Activated CD4-positive, alpha-beta T cell treated with anti-CD3 and anti-CD28 coated beads, Interleukin-2, amount 10 ng/mL, durations not matched to agents 24 days and 14 days (primary cell): ENCODE measurements at places on chromosomes 6 and 20.
A peak's percentile ranks its signal among the peaks of the same experiment; 100 is the strongest.

DNA sequence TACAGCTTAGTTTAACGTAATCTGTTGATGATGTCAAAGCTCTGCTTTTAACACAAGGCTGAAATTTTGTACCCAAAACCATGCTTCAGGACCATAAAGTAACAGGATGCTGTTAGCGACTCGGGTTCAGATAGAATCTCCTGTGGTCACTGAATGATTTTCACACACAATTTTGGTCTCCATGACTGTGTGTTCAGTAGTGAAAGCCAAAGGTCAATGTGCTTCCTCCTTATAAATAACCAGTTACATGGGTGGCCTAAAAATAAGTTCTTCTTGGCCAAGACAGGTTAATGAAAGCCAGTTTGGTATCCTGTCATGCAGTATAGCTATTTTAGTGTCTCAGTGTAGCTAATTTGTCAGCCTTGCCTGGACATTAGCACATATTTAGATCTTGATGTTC, 19.1 kb upstream of the LOC128125822 start:
- no peaks in the 10 kb centered on the region for H3K36me3 ChIP-seq
- H3K4me1 ChIP-seq = no peaks in the 10 kb centered on the region
- H3K27me3 ChIP-seq = peaks cover 7% of the 10 kb centered on the region
- H3K4me3 ChIP-seq = no peak overlapping the region

GRCh38 chr6:164130151-164130550, 715.6 kb downstream of the QKI start:
- no peaks in the 10 kb centered on the region for H3K27me3 ChIP-seq
- no peaks in the 10 kb centered on the region for H3K4me1 ChIP-seq
- H3K36me3 ChIP-seq = no peaks in the 10 kb centered on the region
- no peak overlapping the region for H3K27ac ChIP-seq

DNA sequence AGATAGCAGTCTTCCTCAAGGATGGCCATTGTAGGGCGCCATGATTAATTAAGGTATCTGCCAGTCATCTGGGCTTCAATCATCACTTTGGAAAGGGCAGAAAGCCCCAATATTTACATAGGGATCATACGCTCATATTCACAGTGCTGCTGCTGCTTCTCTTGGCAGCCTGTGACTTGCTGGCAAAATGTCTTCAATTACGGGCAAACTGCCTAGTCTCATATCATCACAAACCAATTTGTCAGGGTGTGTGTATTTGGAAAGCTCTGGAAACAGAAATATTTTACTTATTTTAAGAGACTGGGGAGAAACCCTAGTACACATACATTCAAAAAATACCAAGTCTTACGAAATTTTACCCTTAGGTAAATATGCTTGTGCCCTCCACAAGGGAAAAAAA, 77.6 kb downstream of the SAMD5 start:
- no peaks in the 10 kb centered on the region for H3K27me3 ChIP-seq
- no peaks in the 10 kb centered on the region for H3K4me1 ChIP-seq
- no peak for DNase-seq
- H3K4me3 ChIP-seq = no peak overlapping the region
- H3K27ac ChIP-seq = no peak overlapping the region

DNA sequence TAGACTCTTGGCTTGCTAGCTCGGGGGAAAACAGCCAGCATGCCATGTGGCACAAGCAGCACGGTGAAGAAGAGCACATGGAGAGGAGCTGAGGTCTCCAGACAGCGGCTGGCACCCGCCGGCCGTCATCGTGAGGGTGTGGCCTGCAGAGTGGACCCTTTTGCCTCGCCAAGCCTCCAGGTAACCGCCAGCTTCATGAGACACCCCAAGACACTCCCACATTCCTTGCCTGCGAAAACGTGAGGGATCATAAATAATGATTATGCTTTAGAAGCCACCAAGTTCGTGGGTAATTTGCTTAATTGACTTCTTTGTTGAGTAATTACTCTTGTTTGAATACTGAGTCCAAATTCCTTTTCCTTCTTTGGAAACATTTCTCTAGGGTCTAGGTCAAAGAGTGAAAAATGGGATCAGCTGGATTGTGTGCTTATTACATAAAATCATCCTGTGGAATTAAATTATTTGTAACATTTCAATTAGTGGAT, 23.2 kb downstream of the FAM50B start:
- no peak overlapping the region for H3K4me3 ChIP-seq
- H3K4me1 ChIP-seq = peaks cover 17% of the 10 kb centered on the region
- H3K36me3 ChIP-seq = no peaks in the 10 kb centered on the region
- no peak overlapping the region for H3K27ac ChIP-seq
- DNase-seq = no peak
- peaks cover 25% of the 10 kb centered on the region for H3K27me3 ChIP-seq

- DNase-seq = no peak
- no peaks in the 10 kb centered on the region for H3K27me3 ChIP-seq
- H3K27ac ChIP-seq = no peak overlapping the region
- no peak overlapping the region for H3K4me3 ChIP-seq
- H3K36me3 ChIP-seq = no peaks in the 10 kb centered on the region
Measured at GRCh38 chr6:48318670-48319069, 207.7 kb upstream of the PTCHD4 start.

DNA sequence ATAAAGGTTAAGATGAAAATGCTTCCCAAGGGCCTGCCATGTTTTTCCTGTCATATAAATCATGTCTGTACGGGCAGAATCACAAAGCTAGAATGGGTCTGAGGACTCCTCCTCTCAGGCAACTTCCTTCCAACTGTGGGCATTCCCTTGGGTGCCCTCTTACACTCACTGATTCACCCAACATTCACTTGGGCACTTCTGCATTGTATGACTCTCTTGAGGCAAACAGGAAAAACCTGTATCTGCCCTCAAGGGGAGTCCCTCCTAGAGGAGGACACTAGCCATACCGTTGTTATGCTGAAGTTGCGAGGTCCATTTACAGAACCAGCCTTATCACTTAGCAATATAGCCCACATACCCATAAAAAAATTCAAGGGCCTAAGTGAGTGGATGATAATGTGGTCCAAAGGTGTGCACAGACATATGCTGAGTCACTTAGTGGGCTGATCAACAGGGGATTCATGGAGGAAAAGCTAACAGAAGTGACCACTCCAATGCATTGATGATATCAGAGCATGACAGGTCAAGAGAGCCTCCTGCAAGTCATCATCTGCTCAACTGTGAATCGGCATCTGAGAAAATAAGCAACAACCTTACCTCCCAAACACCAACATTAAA, 131.1 kb downstream of the ATXN1 start:
- peaks cover 45% of the 10 kb centered on the region for H3K36me3 ChIP-seq
- no peak for DNase-seq

DNA sequence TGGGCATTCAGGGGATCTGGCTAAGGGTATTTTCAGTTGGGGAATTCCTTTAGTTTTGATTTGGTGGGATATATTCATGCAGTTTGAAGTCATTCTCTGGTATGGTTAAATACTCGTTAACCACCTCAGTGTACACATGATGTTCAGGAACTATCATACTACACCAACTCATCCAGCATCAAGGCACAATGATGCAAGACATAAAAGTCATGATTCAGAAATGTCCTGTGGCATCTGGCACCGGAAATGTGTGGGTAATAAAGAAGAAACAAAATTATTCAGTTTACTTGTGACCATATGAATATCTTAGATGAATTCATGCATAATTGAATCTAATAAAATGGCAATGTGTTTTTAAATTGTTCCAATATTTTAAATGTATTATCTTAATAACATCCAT, 129.0 kb upstream of the BMP5 start:
- H3K4me1 ChIP-seq = no peaks in the 10 kb centered on the region
- no peaks in the 10 kb centered on the region for H3K36me3 ChIP-seq
- DNase-seq = no peak
- no peaks in the 10 kb centered on the region for H3K27me3 ChIP-seq
- H3K4me3 ChIP-seq = no peak overlapping the region

- no peaks in the 10 kb centered on the region for H3K36me3 ChIP-seq
- H3K27ac ChIP-seq = no peak overlapping the region
- H3K4me3 ChIP-seq = no peak overlapping the region
- peaks cover 31% of the 10 kb centered on the region for H3K4me1 ChIP-seq
Measured at GRCh38 chr6:143696664-143697000, 18.9 kb downstream of the PHACTR2 start.

DNA sequence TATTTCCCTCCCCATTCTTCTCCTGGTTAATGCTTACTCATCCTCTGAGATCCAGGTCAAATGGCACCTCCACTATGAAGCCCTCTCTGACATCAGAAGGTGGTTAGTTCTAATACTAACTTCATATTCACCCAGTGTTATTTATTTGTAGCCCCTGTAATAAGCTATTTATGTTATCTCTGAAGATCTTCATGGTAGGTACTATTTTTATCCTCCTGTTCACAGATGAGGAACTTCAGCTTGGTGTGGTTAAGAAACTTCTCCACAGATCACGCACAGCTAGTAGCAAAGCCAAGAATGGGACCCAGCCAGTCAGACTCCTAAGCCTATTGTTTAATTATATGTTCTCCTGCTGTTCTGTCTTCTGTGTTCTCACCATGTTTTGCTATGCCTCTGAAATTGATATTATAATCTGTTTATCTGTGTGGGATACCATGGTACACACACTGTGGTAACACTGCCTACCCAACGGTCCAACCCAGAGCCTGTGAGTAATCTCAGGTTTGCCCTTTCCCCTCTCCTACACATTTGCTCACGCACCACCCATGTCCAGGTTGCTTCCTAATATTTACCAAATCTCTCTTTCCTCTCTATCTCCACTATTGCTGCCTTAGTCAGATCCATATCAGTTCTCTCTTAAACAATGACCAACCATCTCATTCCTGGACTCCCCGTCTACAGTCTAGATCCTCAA, 98.4 kb downstream of the IPCEF1 start:
- peaks cover 11% of the 10 kb centered on the region for H3K36me3 ChIP-seq
- H3K4me3 ChIP-seq = no peak overlapping the region
- peaks cover 19% of the 10 kb centered on the region for H3K27me3 ChIP-seq
- DNase-seq = no peak
- no peak overlapping the region for H3K27ac ChIP-seq
- H3K4me1 ChIP-seq = peaks cover 19% of the 10 kb centered on the region

DNA sequence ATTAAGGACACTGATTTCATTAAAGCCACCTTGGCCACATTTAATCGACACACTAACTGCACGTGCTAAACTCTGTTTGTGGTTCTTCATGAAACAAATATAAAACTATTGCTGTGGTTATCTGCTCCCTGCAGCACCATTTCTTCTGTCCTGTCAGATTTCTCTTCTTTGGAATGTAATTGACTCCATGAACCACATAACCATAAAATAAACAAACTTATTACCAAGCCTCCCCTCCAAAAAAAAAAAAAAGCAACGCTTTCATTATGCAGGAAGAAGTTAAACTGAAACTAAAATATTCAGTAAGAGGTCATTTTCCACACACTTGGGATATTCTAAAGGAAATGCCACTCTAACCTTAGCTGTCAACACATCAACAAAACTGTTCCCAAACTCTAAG, 319.1 kb upstream of the NT5E start:
- H3K36me3 ChIP-seq = no peaks in the 10 kb centered on the region
- no peak overlapping the region for H3K4me3 ChIP-seq
- no peak overlapping the region for H3K27ac ChIP-seq
- H3K4me1 ChIP-seq = no peaks in the 10 kb centered on the region
- no peak for DNase-seq

DNA sequence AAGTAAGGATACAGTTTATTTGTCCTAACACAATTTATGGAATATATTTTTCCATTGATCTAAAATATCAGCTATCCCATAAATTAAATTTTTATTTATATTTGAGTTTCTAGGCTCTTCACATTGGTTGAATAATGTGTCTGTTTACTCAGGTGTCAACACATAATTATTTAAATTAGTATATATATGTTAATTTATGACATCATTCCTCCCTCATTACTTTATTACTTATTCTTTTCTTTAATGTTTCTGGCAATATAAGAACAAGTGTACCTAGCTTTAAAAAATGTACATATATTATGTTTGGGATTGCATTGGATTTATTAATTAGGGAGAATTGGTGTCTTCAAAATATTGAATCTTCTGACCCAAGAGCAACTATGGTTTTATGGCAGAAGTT, 31.2 kb upstream of the TCF21 start:
- no peak for DNase-seq
- H3K27me3 ChIP-seq = peaks cover 44% of the 10 kb centered on the region
- no peak overlapping the region for H3K4me3 ChIP-seq
- H3K27ac ChIP-seq = no peak overlapping the region

DNA sequence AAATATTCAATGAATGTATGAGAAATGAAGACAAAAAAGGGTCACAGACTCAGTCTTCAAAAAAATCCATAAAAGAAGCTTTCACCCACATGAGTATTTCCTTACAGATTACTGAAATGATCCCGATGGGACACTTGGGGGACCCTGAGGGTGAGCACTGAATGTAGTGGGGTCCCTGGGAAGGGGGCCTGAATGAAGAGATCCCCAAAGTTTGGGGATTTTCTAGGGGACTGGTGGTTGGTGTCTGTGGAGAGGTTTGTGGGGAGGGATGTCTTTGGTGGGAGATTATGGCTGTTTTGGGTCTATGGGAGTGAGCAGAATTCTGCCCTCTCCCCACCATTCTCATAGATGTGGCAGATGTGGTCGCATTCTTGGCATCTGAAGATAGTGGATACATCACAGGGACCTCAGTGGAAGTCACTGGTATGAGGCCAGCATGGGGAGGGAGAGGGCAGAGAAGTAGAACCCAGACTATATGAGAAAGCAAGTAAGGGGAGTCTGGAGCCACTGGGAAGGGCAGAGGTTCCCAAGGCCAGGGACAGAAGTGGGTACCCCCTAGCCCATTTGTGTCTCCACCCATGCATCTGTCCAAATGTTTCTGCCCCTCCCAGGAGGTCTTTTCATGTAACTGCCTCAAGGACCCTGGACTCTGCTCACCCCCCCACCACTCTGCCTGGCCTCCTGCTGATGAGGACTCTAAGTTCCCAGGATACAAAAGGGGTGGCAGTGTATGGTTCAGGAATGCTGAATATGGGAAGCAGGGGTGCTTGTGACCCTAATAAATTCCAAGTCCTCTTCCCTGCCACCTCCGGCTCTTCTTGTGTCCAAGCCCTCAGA, 1.8 kb downstream of the HSD17B8 start:
- no peak for DNase-seq
- peak overlapping the region; percentile 100 for H3K4me3 ChIP-seq
- H3K27ac ChIP-seq = peak overlapping the region; percentile 97
- peaks cover 58% of the 10 kb centered on the region for H3K4me1 ChIP-seq
- no peaks in the 10 kb centered on the region for H3K27me3 ChIP-seq

DNA sequence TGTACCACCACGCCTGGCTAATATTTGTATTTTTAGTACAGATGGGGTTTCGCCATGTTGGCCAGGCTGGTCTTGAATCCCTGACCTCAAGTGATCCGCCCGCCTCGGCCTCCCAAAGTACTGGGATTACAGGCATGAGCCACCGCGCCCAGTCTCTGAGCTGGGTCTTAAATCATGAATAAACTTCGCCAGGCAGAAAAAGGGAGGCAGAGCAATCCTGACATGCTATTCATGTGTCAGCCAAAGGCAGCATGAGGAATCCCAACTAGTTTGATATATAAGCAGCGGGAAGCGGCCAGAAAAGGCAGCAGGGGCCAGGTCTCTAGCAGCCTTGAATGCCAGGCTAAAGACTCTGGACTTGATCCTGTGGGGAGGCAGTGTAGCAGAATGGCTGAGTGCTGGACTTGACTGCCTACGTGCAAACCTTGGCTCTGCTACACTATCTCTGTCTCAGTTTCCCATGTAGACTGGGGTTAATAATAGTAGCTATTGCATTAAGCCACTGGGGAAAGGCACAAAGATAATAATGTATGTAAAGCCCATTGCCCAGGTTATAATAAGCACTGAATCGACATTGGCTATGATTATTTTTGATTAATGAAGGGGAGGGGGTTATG, 1.8 kb downstream of the PROCR start:
- H3K4me3 ChIP-seq = no peak overlapping the region
- H3K27ac ChIP-seq = no peak overlapping the region
- no peaks in the 10 kb centered on the region for H3K36me3 ChIP-seq
- H3K4me1 ChIP-seq = peaks cover 13% of the 10 kb centered on the region

- peak overlapping the region; percentile 89 for H3K27ac ChIP-seq
- DNase-seq = no peak
- H3K4me3 ChIP-seq = peak overlapping the region; percentile 92
- H3K27me3 ChIP-seq = peaks cover 13% of the 10 kb centered on the region
Measured at GRCh38 chr6:161274488-161274858, 612 bp upstream of the AGPAT4 start.
